Right lobe of liver (tissue), 6 donors: ENCODE measurements at places on chromosomes 7 and 10. TPM values are rescaled to one million over a fixed set of nuclear protein-coding genes. Genes with fewer than 3 reads are reported as not detected.

The ANKRD30A gene
- not detected for total RNA-seq

The NEURL1 gene
- total RNA-seq, result 0.10 TPM

The SPDYE2 gene
- total RNA-seq, result not detected

The HYAL4 gene
- total RNA-seq, result not detected

The GBX1 gene
- not detected for total RNA-seq

The SLC26A3 gene
- 0.90 TPM for total RNA-seq

The EVX1 gene
- not detected for total RNA-seq

The KIF20B gene
- total RNA-seq, result 1.6 TPM

The DENND10 gene
- total RNA-seq, result 36.7 TPM

The SAP25 gene
- not detected for total RNA-seq

The RNF148 gene
- total RNA-seq, result 0.25 TPM

The SLC13A1 gene
- not detected for total RNA-seq

The NAT16 gene
- not detected for total RNA-seq

The CCDC3 gene
- total RNA-seq, result 5.5 TPM

The PRKCQ gene
- total RNA-seq, result 0.60 TPM

The APBB1IP gene
- 15.0 TPM for total RNA-seq

The SHTN1 gene
- 32.4 TPM for total RNA-seq

The SFRP4 gene
- total RNA-seq, result 0.37 TPM

The GHRHR gene
- total RNA-seq, result not detected
